ENCODE measurements at places on chromosomes 7 and 10.

GRCh38 chr10:43229208-43230061 lies 37.4 kb downstream of the RASGEF1A start:
- DNase-seq: no peak

- no peak for DNase-seq
Observed at GRCh38 chr10:92381543-92381954, 90.6 kb downstream of the MARCHF5 start.

DNA sequence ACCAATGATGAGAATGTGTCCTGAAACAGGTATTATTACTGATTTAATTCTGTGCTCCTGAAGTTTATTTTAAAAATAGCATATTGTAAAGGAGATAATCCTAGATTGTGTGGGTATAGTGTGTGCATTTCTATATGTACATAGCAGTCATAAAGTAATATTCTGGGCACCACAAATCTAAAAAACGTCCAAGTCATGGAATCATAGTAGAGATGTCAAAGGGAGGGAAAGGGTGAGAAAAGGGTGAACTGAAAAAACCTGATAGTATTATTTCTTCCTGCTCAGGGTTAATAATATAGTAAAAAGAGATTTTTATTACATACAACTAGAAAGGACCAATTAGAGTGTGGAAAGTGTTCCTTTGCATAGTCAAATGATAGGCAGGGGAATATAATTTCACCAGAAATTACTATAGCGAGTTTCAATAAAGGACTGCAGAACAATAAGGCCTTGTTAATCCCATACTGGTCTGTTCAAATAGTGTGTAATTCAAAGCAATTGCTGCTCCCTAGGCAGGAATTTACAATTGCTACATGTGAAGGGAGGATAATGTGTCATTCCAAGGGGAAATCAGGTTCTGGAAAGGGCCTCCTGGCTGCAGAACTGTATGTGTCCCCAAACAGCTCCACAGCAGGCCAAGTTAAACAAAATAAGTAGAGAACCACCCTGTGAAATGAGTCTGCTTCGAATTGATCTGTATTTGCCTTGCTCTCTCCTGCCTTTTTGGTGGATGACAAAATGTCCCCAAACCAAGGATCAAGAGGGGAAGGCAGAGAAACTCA lies 42.5 kb upstream of the KMT2E start:
- no peak for DNase-seq

- no peak for DNase-seq
Observed at GRCh38 chr7:51102828-51103227, 213.8 kb downstream of the COBL start.

- DNase-seq: no peak
Observed at GRCh38 chr7:78487464-78487863, 688.9 kb downstream of the PHTF2 start.

DNA sequence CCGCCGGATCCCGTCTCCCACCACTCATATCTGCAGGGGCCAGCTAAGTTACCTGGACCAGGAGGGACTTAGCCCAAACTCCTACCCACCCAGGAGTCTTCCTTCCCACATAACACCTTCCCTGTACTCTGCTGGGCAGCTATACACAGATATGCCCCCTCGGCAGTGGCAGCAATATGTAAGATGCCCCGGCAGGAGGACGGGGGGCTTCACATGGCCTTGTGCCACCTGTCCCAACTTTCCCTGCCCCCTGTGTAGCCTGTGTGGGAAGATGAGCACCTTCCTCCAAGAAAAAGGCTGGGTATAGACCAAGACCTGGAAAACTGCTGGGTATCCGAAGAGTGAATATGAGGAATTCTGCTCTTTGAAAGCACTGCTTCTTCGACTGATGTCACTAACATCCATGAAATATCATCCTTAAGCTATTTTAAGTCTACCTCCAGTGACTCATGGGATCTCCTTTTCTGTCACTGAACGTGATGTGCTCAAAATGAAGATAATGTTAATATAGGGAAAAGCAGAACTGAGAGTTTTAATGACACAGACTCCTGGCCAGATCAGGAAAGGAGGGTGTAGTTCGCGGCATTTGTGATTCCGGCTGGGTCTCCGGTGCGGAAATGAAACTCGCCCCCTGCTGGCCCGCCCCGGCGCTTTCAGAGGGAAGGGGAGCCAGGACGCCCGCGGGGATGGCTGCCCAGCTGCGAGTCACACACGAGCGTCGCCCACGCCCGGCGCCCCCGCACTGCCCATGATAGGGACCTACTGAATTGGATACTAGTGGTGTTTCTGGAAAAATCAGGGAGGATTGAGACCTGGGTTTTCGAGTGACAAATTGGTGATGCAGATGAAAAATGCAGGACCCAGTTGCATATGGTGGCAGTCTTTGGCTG lies 256.9 kb upstream of the NFE2L3 start:
- no peak for DNase-seq

GRCh38 chr10:100883312-100883821 lies 29.4 kb upstream of the SLF2 start:
- no peak for DNase-seq

- no peak for DNase-seq
Observed at GRCh38 chr7:130998993-130999602, 265.1 kb upstream of the KLF14 start.

GRCh38 chr10:122062831-122063674 lies 74.1 kb downstream of the TACC2 start:
- DNase-seq: peak; percentile 67

- no peak for DNase-seq
Observed at GRCh38 chr10:110313674-110314073, 9.0 kb upstream of the SMNDC1 start.

GRCh38 chr10:101562231-101562630 lies 25.8 kb downstream of the POLL start:
- DNase-seq: no peak

DNA sequence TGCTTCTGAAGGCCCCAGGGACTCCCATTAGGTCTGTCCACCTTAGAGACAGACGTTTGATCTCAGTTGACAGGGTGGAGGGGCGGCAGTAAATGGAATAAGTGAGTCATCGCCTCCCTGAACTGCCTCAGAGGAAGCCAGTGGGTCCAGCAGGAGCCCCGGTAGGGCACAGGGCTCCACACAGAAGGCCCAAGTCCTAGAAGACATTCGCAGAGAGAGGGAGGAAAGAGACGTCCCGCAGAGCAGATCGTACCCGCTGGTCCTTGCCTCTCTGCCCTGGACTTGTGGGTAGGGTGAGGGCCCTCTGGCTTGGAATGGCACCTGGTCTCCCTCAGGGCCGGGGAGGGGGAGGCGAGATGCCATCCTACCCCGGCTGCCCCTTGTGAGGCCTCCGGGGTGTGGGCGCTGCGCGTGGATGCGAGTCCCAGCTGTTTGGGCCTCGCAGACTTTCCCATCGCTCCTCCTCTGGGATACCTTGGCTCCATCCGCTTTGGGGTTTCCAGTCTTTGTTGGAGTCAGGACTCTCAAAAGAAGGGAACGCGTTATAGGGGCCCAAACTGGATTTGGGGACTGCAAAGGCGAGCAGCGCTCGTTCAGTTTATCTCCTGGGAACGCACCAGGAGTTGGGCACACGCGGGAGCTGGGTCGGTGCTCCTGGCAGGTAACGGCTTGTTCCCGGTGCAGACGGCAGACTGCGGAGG lies 5.1 kb downstream of the TLX1 start:
- DNase-seq: no peak

DNA sequence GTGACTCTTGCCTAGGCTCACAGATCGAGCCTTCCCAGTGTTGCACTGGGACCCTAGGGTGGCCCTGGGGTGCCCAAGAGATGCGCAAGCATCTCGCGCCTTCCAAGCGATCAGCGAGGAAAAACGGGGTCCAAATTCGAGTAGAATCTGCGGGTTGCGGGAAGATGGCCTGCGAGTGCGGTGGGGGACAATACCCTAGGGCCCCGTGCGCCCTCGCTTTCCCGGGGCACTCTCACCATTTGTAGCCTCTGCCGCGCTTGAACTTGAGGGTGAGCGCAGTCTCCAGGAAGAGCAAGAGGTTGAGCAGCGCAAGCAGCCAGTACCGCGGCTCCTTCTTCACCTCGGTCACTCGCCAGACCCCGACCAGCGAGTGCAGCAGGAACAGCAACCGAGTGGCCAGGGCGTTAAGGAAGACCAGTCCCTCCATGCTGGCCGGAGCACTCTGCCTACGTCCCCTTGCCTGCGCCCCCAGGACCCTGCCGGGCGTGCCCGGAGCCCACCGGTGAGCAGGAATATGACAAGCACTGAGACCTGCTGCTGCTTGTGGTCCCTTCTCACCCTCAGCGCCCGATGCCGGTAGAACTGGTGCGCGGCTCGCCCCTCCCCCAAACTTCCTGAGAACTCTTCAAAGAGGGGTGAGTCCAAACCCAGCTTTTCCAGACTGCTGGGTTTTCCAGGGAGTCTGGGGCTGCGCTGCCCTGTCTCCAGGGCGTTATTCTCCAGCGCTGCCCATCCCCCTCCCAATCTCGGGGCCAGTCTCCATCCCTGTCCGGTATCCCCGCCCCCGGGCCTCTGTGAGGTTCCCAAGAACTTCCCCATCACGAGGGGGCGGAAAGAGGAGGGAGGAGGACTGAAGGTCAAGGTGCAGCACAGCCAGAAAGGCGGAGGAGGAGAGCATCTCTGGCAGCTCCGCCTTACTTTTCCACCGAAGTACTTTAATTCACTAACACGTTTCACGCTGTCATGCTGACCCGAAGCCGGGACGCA lies at the start of gene TMEM26:
Gene TMEM26, minus strand, starts transcription at position 727 of the 987 bp plus-strand sequence. Its CDS starts 300 bp downstream, at position 427.
- DNase-seq: no peak

DNA sequence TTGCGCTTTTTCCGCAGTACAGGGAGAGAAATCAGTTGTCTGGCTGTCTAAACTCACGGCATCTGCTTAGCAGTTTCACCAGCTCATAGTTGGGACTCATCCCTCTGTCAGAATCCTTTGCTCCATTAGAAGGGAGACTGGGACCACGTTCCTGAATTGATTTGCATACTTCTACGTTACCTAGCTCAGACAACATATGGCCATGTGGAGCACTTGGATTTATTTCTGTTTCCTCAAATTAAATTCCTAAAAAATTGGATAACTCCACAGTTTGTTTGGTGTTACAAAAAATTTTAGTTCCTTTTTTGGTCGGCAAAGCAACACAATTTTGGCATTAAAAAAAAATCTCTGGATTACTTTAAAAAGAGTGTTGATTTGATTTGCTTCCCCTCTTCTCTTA lies 614.0 kb downstream of the AUTS2 start:
- no peak for DNase-seq

GRCh38 chr10:52965509-52965908 lies 192.9 kb upstream of the MBL2 start:
- DNase-seq: no peak

DNA sequence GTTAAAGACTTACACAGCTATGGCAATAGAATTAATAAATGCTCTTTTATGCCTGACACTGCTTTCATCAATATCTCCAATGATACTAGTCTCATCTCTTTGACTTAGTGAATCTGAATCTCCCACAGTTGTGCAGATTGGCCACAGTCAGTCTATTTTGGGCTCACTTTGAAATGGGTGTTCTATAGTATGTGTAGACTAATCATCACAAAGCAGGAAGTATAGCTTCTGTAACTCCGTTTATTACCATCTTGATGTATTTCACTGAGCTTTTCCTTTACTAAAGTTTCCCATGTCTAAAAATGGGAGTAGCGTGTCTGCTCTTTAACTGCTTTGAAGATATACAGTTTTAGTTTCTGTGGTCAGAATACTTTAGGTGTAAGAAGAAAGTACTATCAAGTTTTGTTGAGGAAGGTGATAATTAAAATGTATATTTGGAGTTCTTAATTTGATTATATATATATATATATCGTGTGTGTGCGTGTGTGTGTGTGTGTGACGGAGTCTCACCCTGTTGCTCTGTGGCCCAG lies 70.1 kb downstream of the ST7 start:
- DNase-seq: no peak

DNA sequence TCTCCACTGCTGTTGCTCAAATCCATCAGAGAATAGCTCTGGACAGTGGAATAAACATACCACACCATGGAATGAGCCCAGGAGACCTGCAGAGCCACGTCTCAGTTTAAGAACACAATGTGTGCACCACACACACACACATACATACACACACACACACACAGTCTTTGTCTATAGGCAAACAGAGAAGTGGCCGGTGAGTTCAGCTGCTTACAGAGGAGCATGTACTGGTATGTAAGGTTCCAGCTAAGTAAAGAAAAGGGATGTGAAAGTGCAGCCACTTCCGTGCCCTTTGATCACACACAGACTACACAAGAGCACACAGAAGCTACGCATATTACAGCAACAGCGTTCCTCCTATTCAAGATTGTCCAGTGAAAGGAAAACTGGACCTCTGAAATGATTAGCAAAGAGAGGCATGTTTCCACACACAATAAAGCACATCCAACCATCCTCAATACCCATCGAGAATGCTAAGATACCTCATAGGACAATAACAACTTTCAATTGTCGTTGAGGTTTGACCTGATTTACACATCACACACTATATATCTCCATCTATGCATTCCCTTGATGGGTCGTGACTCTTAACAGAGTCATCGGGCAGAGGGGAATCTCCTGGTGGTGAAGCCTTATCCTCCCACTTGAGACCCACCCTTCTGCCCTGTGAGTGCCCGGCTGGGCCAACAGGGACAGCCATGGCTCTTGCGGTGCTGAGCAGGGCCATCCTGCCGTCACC lies 23.6 kb downstream of the SLC35B4 start:
- no peak for DNase-seq

- no peak for DNase-seq
Observed at GRCh38 chr10:81213370-81213769, 661.6 kb upstream of the NRG3 start.

- DNase-seq: no peak
Observed at GRCh38 chr10:14247377-14248116, 83.2 kb downstream of the FRMD4A start.

GRCh38 chr7:121278120-121279021 lies 50.4 kb upstream of the WNT16 start:
- no peak for DNase-seq

- no peak for DNase-seq
Observed at GRCh38 chr7:120360918-120361317, 87.9 kb downstream of the KCND2 start.

DNA sequence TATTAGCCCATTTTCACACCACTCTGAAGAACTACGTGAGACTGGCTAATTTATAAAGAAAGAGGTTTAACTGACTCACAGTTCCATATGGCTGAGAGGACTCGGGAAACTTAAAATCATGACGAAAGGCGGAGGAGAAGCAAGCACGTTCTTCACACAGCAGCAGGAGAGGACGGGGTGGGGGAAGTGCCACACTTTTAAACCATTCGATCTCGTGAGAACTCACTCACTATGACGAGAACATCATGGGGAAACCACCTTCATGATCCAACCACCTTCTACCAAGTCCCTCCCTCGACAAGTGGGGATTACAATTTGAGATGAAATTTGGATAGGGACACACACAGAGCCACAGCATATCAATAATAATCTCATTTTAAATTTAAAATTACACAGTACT lies 80.2 kb downstream of the VWDE start:
- no peak for DNase-seq
